Activated T-cell treated with anti-CD3 and anti-CD28 coated beads, Interleukin-2, amount 50 U/mL, for 24 hours (primary cell): ENCODE measurements at places on chromosomes 7 and 10.

- no peak for DNase-seq
Observed at GRCh38 chr7:104412911-104413310, 84.5 kb downstream of the LHFPL3 start.

- no peak for DNase-seq
Observed at GRCh38 chr10:132610071-132610701, 72.6 kb downstream of the INPP5A start.

GRCh38 chr10:35000936-35001335 lies 89.2 kb downstream of the CUL2 start:
- DNase-seq: no peak

DNA sequence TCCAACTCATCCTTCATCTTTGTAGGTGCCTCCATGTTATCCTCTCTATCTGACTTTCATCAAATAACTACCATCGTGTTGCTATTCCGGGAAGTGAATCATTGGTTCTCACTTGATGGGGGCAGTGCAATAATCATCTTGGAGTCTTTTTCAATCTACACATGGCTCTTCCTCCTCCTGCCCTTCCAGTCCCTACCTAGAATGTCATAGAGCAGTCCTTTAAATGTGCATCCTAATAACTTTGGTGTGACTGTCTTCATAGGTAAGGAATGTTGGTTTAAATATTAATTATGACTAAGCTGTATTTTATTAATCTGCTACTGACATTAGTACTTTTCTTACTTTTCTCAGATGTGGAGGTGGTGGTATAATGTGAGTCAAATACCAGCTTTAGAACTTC lies 8.4 kb upstream of the CDK14 start:
- no peak for DNase-seq

DNA sequence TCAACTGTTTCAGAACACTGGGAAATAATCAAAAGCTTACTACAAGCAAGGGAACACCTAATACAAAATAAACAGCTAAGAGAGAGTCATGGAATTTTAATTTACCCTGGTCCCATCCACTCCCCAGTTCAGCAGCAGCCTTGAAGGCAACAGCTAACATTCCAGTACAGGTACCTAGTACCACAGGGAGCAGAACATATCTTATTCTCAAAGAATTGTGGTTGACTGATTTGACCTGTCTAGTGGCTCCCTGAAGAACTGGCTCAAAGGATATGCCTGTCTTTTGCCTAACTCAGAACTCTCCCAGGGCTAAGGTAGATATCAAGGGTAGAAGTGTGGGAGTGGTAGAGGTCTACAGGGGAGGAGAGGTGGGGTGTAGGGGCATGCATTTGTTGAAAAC lies 32.3 kb downstream of the SMURF1 start:
- no peak for DNase-seq
